ENCODE measurements at places on chromosomes 4 and X.

DNA sequence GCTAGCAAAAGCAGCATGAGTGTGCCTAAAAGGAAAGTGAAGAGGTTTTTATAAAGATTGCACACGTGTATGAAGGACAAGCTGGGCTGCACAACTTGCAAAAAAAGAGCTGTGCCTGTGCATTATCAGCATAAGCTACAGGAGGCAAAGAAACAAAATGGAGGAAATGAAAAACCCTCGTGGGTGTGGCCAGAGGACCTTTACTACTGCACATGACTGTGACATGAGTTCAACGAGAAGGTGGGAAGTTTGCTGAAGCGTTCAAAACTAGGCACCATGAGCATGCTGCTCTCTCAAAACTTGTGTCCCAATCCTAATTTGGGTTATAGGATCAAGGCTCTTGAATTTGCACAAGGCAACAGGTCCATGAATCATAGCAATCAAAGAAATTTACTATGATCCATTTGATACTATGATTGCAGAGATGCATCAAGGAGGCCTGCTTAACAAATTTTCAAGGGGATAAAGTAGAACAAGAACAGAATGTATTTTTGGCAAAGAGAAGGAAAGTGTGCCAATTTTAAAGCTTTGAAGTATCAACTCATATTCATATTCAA is 38.1 kb upstream of the CXorf38 start:
- peak; percentile 1 for DNase-seq

GRCh38 chrX:43644124-43644701 is 11.9 kb upstream of the MAOA start:
- DNase-seq: no peak

- no peak for DNase-seq
These were observed 219.1 kb downstream of the THOC2 start for GRCh38 chrX:123513585-123514278.

GRCh38 chr4:170242471-170242870 is 152.7 kb upstream of the AADAT start:
- no peak for DNase-seq

DNA sequence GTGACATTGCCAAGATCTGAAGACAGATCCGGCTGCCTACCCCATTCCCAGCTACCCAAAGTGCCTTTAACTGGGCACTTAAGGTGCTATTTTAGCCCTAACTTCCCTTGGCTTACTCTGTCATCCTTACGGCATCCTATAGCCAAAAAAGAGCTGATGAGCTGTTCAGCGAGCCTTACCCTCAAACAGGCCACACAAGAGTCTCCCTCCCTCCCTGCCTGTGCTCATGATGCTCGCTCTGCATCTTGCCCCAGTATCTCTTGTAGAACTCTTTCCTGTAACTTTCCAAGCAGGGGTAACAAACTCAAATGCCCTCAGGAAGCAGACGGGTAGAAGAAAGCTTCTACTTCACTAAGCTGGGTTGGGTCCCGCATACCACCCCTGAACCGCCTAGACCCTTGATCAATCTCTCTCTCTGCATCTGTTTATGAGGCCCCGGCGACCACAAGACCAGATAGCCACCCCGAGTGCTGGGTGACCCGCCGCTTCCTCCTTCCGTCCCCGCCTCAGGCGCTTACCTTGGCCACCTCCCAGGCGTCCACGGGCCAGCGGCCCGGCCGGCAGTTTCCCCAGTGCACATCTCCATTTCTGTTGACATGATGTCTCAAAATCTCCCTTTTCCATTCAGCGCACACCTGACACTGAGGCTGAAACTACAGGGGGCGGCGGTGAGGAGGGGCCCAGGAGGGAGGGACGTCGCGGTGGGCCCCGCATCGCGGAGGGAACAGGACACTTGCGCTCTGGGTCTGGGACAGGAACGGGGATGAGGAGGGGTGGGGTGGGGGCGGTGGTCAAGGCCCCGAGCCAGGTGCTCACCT is 663 bp downstream of the CXorf38 start:
- peak; percentile 51 for DNase-seq

DNA sequence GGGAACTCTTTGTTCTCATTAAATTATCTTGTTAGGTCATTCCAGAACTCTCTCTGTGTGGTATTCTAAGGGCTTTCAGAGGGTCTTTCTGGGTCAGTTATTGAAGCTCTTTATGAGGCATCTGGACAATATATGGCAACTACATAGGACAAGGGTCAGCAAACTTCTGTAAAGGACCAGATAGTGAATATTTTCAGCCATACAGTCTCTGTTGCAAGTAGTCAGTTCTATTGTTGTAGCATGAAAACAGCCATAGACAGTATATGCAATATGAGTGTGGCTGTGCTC is 35.1 kb downstream of the HADH start:
- no peak for DNase-seq

GRCh38 chr4:62327612-62328297 is 1127.6 kb downstream of the ADGRL3 start:
- no peak for DNase-seq

- no peak for DNase-seq
These were observed 8.0 kb downstream of the REELD1 start for GRCh38 chr4:146222313-146222712.

- DNase-seq: no peak
These were observed 1317.6 kb downstream of the ADGRL3 start for GRCh38 chr4:62517716-62518115.

GRCh38 chr4:74366367-74366911 is 1.5 kb downstream of the EREG start:
- DNase-seq: peak; percentile 42

GRCh38 chrX:115561605-115562479 is 868 bp downstream of the PLS3 start:
- DNase-seq: peak; percentile 62

DNA sequence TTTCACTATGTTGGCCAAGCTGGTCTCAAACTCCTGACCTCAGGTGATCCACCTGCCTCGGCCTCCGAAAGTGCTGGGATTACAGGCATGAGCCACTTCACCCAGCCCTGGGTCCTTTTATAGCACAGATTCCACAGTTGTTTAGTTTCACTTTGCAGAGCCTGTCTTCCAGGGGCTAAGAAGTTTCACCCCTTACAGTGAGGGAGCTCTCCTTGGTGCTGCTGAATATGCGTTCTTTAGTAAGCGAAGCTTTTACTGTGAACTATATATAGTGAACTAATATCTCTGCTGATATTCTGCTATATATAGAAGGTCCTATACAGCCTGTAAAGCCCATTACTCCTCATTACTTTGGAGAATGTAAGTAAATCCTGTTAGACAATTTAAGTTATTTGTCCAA is 4.2 kb downstream of the TCEAL6 start:
- no peak for DNase-seq

DNA sequence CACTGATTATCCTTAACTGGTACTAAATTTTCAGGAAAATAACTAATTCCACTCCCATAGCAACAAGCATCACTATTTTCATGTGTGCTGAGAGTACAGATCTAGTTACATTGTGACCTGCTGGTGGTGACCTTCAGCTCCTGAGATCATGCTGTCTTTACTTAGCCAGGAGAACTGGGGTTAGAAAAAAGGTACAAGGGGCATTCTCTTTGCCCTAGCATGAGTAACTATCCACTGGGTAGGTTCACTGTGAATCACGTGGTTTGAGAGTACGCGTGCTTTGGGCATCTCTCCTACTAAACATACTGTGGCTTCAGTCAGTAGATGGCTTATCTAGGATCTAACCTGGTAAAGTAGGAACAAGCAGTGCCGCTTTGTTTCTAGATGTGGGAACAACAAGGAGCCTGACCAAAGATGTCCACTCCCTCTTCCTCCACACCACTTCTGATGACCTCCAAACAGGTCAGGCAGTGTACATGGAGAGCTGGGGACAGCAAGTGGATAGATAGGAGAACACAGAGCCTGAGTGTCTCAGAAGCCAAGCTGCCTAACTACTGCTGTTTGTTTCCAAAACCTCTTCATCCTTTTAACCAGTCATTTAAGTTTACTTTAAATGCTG is 90.2 kb downstream of the CBR4 start:
- no peak for DNase-seq

- no peak for DNase-seq
These were observed 168.4 kb downstream of the KCNIP4 start for GRCh38 chr4:21780148-21780547.

DNA sequence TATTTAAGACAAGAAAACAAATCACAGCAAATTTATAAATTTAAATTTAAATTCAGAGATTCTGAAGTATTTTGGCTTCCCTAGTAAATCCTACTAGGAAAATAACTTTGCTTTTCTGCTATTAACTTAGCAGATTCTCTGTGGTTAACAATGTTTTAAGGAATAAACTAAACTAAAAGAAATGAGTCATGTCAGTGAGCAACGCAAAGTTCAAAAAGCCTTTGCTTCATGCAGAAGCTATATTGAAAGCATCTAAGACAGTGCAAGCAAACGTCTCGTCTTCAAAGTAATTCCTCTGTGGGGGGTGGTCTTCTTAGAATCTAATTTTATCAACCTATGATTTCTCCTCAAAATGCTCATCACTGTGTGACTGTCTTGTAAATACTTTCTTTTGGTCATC is 30.1 kb downstream of the GABRB1 start:
- DNase-seq: no peak

- DNase-seq: no peak
These were observed 126.9 kb upstream of the NRK start for GRCh38 chrX:105695451-105695850.

DNA sequence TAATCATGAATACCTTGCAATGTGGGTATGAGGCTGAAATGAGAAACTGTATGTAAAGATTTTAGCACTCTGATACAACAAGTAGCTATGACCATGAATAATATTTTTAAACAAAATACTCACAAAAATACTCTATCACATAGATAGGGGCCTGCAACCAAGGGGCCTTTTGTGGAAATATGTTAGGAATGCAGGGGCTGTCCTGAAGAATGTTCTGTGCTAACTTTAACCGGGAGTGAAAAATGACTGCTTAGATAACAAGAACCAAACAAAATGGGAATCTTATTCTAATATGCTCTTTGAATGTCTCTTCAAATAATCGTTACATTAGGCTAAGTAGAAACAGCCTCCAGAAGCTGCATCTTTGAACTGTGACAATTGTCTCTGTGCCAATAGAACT is 37.9 kb upstream of the GYPA start:
- DNase-seq: no peak

- no peak for DNase-seq
These were observed 103.2 kb downstream of the KLHL8 start for GRCh38 chr4:87117051-87117731.

GRCh38 chr4:94965852-94966251 is 208.1 kb downstream of the BMPR1B start:
- no peak for DNase-seq

DNA sequence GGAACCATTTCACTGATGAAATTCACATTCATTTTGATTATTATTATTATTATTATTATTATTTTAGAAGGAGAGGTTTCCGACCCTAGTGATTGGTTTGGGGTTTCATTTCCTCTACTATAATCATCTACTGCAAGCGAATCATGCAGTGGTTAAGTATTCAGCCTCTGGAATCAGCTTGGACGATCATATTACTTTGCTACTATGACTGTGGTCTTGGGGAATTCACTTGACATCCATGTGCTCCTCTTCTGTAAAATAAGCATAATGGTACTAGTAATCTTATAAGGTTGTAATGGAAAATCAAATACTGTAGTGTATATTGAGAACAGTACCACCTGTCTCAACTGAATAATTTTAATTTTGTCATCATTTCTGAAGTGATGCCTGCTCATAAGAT is 132.1 kb upstream of the SLC4A4 start:
- no peak for DNase-seq

DNA sequence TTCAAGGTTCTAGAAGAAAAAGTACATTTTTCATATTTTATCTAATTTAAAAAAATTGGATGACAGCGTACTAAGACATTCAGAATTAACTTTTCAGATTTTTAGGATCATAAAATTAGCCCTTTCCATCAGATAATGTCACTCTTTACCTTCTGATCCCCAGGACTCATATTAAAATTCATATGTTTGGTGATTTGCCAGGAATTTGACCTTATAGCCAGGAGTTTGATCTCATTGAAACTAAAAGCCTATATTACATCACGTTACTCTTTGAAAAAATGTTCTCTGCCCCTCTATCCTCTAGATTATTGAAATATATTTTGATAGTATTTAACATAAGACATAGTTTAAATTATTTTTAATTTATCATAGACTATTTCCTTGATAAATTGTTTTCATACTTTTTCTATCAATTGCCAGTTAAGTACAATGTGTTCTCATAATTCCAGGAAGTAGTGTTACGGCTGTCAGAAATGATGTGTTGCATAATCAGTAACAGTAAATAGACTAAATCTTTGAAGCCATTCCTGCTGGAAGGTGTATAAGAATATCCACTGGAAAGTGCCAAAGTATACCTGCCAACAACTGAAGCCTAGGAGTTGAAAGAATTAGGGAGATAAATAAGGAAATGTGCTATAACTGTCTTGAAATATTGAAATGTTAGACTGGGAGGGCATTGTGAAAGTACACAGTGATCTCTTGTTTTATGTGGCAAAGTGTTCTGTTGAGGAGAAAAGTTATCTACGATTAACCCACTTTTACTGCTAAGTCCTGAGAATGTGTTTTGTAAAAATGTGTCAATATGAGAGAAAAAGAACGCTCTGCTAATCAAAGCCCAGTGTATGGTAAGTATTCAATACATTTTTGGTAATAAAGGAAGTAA is 32.9 kb upstream of the PDGFC start:
- DNase-seq: no peak

GRCh38 chr4:2071912-2072867 is 13.1 kb downstream of the NAT8L start:
- no peak for DNase-seq

- peak; percentile 94 for DNase-seq
These were observed at the start of gene EFNB1 for GRCh38 chrX:68828740-68829581. Gene EFNB1 (plus strand): TSS chrX:68829021. CDS start chrX:68829777, 756 bp downstream.

DNA sequence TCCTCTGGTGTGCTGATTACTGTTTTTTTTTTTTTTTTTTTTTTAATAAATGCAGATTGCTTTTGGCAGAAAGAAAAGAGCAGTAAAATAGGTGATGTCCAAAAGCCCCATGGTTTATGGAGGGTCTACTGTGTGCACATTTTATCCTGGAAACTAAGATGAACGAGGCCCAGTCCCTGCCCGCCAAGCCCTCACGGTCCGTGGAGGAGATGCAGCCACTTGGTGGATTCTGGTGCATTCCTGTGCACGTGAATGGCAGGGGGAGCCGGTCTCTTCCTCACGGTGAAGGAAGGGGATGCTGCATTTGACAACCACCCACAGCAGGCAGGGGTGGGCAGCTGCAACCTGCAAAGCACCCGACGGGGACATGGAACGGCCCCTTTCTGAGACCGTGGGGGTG is 100.2 kb upstream of the AFAP1 start:
- DNase-seq: no peak

DNA sequence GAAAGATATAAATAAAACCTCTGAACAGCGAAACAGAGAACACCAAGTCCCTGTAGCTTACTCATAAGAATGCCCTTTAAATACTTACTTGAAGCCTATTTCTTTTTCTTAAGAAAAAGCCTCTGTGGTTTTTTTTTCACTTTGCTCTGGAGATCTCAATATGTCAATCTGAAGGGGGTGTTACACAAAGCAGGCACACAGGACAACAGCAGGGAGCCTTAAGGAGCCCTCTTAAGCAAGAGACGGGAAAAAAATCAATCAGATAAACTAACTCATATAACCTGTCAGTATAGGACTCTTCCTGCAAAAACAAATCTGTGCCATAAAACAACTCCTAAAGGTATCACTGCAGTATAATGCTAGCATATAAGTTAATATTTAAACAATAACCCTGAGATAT is 611.1 kb upstream of the ATOH1 start:
- DNase-seq: no peak

GRCh38 chr4:649751-650310 is 24.2 kb downstream of the ATP5ME start:
- DNase-seq: no peak

- peak; percentile 5 for DNase-seq
These were observed 568 bp downstream of the FHDC1 start for GRCh38 chr4:152936446-152937335.

- DNase-seq: peak; percentile 89
These were observed 13.0 kb upstream of the RHOH start for GRCh38 chr4:40183615-40184411.
